ENCODE measurements at places on chromosomes 12 and 14.
A peak's percentile ranks its signal among the peaks of the same experiment; 100 is the strongest.

DNA sequence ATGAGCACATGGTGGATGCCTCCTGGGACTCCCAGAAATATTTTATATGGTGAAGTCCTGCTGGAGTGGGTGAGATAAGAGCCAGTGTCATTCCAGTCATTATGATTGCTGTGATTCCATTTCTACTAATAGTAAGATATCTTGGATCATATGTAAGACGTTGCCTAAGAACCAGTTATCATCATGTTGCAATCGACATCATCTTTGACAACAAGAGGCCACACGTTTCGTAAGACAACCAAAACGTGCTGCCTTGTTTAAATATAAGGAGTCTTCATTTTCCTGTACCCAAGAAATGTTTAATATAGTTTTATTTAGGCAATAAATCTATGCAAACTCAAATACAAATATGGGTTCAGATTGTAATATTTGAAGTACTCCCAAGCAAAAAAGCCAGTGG is 58.4 kb downstream of the SPTSSA start:
- no peak for DNase-seq

DNA sequence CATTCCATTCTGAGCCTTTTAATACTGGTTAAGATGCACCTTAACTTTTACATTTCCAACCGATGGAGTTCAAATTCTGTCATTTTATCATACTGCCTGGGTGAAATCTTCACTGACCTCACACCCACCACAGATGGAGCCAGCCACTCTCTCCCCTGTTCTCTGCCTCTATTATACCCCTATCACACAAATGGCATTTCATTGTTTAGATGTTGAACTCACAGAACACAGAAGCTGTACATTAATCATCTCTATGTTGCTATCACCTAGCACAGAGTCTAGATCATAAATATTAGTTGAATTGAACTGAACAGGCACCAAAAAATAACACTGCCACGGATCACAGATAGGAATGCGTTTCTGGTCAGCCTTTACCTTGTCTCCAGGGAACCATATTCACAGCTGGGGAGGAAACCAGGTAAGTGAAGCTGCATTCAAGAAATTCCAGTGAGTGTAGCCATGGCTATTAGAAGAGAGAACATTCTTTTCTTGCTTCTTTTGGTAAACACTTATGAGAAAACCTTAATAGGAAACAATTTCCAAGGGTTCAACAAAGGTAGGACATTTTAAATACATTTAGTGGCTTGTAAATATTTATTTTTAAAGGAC is 194.9 kb upstream of the RMST start:
- no peak for DNase-seq

DNA sequence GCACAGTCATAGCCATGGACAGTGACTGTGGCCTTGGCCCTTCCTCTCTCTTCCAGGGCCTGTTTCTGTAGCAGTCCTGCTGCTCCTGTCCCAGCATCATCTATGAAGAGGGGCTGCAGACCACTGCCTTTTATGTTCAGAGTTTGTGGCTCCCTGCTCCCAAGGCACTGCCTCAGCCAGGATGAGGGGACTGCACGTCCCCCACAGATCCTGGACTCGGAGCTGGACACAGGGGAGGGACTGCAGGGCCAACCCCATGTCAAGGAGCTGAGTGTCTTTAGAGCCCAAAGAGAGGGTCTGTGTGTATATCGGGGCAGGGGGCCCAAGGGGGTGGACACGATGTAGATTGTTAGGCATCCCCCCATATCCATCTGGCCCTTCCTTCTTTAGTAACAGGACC is 60.6 kb upstream of the DIO3 start:
- DNase-seq = no peak

GRCh38 chr12:30926243-30927221 is at the start of gene TSPAN11:
Gene TSPAN11, plus strand, starts transcription at chr12:30926748. Its CDS starts 27,244 bp downstream, at chr12:30953992.
- no peak for DNase-seq

- no peak for DNase-seq
Measured at GRCh38 chr12:120562906-120563305, 18.3 kb downstream of the POP5 start.

- DNase-seq = peak; percentile 17
Measured at GRCh38 chr12:26524862-26525465, 308.0 kb downstream of the ITPR2 start.

DNA sequence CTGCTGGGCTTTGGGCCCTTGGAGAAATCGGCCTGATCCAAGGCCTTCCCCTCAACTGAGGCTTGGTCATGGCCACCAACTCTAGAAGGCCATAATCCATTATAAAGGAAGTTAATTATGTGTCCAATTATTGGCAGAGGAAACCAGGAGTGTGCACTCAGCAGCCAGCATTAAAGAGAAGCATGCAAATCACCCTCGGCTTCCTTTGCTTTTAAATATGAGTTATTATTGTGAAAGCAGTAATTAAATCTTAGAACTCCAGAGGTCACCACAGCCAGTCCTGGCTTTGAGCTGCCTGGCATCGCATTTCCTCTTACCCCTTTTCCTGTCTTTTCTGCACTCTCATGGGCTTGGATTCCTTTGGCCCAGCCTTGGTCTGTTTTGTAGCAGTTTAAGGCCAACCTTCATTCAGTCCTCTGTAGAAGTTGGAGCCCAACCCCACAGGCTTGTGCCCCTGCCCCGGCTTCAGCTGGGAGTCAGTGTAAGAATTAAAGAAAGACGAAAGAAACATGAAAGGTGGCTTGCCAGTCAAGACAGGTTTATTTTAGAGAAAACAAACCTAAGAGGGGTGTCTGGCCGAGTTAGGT is 14.7 kb upstream of the KRT86 start:
- DNase-seq = no peak

- DNase-seq = no peak
Measured at GRCh38 chr14:106610691-106611090, 1084.3 kb downstream of the TMEM121 start.

DNA sequence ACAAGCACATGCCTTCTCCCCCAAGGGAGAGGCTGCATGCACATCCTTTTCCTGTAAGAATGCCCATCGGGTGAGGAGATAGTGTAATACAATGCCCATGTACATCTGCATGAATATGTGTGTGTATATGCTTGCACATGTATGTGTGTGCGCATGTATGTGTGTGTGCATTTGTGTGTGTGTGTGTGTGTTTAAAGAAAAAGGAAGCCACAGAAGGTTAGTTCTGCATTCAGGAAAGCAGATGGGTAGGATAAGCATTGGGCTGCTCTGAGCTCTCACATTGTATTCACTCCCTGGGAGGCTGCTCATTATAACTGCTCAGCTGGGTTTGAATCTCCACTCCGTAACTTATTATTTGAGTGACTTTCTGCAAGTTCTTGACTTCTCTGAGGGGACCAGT is 74.3 kb downstream of the GALNT8 start:
- no peak for DNase-seq

GRCh38 chr12:11718768-11719253 is 69.3 kb downstream of the ETV6 start:
- DNase-seq = peak; percentile 84

DNA sequence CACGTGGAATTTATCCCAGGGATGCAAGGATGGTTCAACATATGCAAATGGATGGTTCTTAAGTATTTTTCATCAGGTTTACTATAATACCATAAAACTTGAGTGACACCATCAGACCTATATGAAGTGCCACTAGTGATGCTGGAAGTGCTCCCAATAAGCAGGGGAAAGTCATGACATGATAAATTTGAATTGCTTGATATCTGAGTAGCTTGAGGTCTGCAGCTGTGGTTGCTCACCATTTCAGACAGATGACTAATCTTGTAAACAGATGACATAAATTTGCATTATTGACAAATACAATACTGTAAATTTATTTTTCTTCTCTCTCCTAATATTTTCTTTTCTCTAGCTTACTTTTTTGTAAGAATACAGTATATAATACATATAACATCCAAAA is 13.7 kb upstream of the PRPF39 start:
- no peak for DNase-seq

DNA sequence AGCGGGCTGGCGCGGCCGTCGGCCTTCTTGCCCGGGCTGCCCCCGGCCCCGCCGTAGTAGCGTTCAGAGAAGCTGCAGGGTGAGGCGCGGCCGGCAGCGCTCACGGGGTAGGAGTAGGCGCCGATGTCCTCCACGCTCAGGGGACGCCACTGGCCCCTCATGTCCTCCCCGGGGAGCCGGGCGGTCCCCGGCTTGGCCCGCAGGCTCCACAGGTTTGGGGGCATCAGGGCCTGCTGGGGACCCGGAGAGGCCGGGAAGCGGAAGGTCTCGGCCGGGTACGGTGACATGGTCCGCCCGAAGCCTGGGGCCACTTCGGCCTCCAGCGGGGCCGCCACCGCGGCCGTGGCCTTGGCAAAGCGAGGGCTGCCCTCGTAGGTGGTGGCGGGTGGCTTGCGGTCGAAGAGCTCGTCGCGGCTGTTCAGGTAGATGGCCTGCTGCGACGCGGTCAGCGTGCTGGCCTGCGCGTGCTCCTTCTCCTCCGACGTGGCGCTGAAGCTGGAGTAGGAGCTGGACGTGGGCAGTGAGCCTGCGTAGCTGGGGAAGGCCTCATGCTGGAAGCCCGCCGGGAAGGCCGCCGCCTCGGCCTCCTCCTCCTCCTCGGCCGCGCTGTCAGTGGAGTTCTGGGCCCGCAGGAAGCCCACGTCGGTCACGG is 48.7 kb downstream of the BEGAIN start:
- no peak for DNase-seq

GRCh38 chr12:105769486-105769885 is 369.3 kb downstream of the NUAK1 start:
- DNase-seq = no peak

- no peak for DNase-seq
Measured at GRCh38 chr14:92959189-92959531, 36.2 kb downstream of the CHGA start.

GRCh38 chr12:92502417-92503028 is 200.3 kb upstream of the PLEKHG7 start:
- DNase-seq = no peak

DNA sequence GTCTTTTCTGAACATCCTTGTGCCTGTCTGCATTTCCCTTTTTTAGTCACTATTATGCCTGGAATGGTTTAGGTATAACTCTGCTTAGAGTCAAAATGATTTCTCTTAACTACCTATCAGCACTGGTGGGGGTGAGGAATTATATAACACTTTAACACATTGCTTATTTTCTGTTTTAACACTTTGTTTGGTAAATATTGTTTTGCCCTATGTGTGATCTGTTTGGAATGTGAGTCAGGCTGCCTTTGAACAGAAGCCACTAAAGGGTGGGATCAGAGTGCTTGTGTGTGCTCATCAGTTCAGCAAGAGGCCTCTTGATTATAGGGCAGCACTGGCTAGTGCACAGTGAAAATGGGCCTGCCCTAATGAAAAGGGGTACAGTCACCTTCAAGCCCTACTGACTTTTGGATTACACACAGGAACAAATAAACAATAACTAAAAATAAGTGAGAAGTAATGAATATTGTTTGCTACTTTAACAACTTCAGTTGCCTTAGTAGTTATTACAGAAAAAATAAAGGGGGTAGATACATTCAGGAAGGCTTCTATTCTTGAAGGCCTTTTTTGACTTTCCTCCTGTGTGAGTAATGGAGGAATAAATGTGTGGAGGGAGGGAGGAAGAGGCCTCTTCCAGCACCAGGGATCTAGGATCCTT is 23.2 kb downstream of the NGDN start:
- DNase-seq = no peak

- DNase-seq = no peak
Measured at GRCh38 chr12:115710104-115710564, 567.4 kb downstream of the MED13L start.

DNA sequence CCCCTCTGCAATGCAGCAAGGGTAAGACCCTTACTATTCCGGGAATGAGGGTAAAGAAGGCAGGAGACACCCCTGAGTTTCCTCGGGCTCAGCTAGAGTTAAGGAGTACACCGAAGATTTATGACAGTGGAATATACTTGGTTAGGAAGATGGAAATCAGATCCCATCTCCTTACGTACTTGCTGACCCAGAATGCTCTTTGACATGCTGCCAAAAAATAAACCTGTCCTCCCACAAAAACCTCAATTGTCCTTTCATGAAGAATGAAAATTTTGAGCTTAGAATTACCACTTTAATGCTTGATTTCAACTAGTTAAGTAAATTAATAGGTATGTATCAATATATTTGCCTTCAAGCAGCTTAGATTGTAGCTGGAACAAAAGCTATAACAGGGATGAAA is 99.5 kb downstream of the PRIMA1 start:
- no peak for DNase-seq

DNA sequence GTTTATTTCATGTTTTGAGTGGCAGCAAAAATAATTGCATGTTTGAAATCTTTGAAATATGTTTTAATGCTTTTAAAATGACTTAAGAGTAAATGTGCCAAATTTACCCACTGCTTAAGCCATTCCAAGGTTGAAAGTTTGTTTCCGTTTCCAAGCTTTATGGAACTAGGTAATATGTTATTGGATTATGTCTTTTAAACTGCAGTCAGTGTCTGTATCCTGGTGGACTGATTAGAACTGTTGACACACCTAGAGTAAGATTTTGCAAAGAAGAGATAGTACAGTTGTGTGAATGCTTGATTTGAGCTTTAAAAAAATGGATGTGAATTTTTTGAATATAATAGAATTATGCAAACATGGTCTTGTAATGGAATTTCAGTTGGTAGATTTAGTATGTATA is 135.1 kb downstream of the DERA start:
- DNase-seq = no peak

DNA sequence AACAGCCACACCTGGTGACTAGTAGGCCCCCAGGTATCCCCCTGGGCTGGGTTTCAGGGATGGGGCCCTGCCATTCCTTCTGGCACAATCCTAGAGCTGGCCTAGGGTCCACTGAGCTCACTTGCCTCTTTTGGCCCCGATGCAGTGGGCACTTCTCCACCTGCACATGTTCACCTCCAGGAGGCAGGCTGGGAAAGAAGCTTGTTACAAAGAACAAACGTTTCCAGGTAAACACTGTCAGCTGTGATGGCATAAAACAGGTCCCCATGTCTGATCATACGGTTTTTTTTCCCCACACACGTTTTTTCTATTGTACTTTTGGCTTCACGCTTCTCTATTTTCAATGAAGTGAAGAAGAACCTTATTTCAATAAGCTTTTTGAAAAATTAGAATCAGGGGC is 15.8 kb upstream of the HVCN1 start:
- DNase-seq = no peak
